Inflammatory macrophage treated with lipopolysaccharide for 4 hours (primary cell): ENCODE measurements at places on chromosomes 7 and 10.

- DNase-seq: peak; percentile 44
Observed at GRCh38 chr7:63899691-63900393, 98.8 kb upstream of the ZNF722 start.

- no peak for DNase-seq
Observed at GRCh38 chr10:47016564-47016963, 105.3 kb downstream of the PTPN20 start.

GRCh38 chr7:128530855-128531104 is 54.2 kb downstream of the METTL2B start:
- no peak for DNase-seq

DNA sequence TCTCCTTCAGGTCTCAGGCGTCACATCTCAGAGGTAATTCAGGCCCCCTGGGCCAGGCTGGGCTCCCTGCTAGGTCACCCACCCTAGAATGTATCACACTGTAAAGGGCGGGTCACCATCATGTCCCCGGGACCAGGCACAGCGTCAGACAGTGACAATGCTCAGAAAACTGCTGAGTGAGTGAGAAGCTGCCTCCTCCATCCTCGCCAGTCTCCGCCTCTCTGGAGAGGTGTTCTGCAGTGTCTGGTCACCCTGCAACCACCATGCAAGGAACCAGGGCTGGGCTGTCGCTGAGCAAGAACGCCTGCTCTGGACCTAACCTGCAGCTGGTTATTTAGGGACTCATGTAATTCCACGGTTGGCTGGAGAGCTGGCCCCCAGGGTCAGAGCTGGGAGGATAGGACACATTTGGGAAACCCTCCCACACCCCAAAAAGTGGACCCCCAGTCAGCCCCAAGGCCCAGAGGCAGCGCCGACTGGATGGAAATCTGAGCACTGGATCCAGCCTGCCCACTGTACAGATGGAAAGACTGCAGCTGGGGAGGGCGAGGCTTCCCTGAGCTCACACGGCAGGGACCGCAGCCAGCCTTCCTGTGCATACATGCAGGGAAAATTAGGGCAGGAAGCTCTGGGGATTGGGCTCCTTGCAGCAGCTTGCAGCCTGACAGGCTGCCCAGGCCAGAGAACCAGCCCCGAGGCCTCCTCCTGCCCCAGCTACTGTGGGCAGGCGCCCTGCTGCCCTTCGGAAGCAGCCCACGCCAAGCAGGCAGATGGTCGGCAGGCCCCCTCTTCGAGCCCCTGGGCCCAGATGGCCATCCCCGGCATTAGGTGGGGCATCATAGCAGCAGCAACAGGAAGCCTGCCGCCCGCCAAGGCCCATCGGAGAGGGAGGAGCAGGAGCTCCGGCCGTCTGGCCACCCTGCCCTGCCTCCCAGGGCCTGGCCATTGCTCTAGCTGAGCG is 105.4 kb upstream of the ZMIZ1 start:
- DNase-seq: no peak

DNA sequence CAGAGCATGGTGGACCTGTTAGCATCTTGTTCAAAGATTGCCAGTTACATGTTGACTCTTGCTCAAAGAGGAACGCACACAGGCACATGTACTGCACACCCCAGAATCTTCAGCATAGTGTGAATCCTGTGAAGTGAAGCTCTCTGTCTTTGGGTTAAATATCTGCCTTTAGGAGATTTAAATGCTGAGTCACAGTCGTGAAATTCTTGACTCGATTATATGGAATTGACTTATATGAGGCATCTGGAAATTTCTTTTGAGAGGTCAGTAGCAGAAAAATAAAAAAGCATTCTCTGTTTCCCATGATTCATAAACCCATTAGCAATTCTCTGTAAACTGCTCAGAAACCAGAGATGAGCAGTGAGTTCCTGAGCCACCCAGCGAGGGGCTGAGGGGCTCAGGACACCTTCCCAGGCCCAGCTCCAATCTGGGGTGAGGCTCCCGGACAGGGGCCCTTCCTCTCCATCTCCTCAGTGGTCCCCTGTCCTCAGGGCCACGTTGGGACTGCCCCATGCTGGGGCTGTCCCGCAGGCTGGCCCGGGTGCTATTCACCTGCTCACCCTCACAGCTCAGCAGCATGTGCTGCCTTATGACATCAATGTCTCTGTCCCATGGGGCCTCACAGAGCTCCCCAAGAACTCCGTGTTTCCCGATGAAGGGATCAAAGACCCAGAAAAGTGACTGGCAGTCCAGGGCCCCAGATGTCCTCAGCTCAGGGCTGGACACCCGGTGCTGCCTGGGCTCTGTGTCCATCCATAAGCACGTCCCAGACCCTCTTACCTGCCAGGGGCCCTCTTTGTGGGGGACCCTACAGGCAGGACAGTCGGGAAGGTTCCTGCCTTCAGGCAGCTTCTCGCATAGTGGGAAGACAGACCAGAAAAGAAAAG is 50.0 kb upstream of the INSIG1 start:
- no peak for DNase-seq

- DNase-seq: no peak
Observed at GRCh38 chr7:119708891-119709290, 564.1 kb upstream of the KCND2 start.
